ENCODE measurements at places on chromosomes 7 and 10. TPM values are rescaled to one million over a fixed set of nuclear protein-coding genes. Genes with fewer than 3 reads are reported as not detected.

- DNase-seq, result no peak
Observed at GRCh38 chr7:129191272-129191671, 2.8 kb downstream of the SMO start.

DNA sequence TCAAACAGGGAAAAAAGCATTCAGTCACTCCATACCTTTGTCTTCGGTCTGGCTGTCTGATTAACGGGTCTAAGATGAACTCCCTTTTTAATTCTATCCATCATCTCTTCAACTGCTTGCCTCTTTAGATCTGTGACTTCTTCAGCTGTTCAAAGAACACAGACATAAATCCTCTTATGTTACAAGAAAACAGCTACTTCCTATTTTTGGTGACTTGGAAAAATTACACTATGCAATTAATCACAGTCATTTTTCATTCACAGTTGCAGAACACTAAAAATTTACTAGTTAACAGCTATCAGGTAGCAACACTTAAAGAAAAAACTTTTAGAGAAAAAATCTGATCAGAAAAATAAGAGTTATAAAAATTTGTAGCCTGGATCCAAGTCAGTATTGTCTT, 66.0 kb downstream of the ENO4 start:
- DNase-seq, result no peak

The PRF1 gene
- 1.3 TPM for total RNA-seq

- DNase-seq, result no peak
Observed at GRCh38 chr10:110437351-110437605, 60.4 kb upstream of the DUSP5 start.

The TMEM229A gene
- 0.22 TPM for total RNA-seq

DNA sequence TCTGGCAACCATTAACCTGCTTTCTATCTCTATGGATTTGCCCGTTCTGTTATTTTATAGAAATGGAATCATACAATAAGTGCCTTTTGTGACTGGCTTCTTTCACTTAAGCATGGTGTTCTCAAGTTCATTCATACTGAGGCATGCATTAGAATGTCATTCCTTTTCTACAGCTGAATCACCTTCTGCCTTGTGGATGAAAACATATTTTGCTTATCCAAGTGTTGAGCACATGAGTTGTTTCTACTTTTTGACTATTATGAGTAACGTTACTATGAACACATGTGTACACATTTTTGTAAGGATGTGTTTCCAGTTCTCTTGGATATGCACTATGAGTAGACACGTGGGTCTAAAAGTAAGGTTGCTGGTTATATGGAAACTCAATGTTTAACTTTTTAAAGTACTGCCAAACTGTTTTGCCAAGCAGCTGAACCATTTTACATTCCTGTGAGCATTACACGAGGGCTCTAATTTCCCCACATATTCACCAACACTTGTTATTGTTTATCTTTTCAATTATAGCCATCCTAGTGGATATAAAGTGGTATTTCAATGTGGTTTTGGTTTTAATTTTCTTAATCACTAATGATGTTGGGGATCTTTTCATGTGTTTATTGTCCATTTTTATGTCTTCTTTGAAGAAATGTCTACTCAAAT, 241.3 kb downstream of the FANK1 start:
- no peak for DNase-seq

DNA sequence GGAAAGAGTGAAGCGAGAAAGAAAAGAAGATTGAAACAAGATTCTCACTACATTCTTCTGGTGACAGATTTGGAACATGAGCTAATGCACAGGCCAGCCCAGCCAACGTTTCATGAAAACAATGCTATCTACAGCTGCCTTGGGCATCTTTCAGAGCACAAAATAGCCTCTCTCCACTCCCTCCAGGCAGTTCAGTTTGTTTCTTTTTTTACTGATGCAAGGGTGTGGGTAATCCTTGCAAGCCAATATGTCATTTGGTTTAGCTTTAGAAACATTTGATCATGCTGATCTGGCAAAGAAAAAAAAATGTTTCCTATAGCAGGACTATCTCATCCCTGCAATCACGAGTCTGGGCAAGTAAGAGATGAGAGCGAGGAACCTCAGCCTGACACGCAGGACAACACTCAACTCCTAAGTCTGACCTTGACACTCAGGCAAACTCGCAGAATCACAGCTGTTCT, 35.9 kb downstream of the SVIL start:
- DNase-seq, result peak; percentile 69

GRCh38 chr7:134828361-134828760, 48.9 kb downstream of the CALD1 start:
- DNase-seq, result no peak

DNA sequence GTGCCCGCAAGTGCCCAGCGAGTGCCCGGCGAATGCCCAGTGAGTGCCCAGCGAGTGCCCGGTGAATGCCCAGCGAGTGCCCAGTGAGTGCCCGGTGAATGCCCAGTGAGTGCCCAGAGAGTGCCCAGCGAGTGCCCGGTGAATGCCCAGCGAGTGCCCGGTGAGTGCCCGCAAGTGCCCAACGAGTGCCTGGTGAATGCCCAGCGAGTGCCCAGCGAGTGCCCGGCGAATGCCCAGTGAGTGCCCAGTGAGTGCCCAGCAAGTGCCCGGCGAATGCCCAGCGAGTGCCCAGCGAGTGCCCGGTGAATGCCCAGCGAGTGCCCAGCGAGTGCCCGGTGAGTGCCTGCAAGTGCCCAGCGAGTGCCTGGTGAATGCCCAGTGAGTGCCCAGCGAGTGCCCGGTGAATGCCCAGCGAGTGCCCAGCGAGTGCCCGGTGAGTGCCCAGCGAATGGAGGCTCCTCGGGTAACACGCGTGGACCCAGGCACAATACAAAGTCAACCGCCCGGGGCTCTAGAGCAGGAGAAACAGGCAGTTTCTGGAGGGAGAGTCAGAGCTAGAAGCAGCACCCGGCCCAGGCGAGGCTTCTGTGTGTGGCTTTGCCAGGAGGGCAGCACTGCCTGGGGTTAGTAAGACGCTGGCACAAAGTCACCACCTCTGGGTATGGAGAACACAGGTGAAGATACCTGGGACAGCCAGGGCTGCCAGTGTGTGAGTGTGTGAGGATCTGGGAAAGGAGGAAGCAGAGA, 38.2 kb upstream of the CFAP46 start:
- no peak for DNase-seq

DNA sequence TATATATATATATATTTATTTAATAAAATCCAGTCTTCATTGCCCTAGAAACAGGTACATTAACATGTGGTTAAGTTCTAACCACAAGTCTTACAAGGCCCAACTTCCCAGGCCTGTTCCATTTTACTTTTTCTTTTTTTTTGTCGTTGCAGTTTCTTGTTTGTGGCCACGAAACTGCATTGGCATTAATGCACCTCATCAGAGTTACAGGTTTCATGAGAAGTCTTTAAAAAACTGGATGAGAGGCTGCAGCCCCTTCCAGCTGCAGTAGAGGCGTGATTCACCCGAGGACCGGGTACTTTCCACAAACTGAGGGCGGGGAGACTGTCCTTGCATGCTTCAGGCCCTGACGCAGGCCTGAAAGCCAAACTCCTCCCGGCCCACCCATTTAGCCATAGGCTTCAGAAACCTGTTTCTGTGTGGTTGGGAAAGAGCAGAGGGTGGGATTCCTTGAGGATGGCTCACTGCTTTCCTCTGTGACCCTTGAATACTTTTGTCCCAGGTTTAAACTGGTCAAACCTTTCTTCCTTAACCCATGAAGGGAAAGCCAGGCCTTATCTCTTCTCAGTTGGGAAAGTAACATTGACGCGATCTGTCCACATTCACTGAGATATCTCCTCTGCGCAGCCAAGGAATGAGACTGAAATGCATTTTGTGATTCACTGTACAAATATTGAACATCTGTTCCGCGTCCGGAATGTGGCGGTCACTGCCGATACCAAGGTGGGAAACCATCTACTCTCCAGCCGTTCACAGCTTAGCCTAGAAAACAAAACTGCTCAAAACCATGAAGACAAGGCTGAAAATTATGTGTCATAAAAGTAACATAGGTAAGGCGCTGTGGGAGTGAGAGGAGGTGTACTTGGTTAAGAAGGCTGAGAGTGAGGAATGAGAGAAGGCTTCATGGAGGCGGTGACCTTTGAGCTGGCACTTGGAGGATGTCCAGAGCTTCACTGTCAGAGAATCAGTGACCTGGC, 311.7 kb downstream of the GATA3 start:
- peak; percentile 40 for DNase-seq

- DNase-seq, result no peak
Observed at GRCh38 chr7:83791737-83792136, 142.8 kb upstream of the SEMA3E start.

DNA sequence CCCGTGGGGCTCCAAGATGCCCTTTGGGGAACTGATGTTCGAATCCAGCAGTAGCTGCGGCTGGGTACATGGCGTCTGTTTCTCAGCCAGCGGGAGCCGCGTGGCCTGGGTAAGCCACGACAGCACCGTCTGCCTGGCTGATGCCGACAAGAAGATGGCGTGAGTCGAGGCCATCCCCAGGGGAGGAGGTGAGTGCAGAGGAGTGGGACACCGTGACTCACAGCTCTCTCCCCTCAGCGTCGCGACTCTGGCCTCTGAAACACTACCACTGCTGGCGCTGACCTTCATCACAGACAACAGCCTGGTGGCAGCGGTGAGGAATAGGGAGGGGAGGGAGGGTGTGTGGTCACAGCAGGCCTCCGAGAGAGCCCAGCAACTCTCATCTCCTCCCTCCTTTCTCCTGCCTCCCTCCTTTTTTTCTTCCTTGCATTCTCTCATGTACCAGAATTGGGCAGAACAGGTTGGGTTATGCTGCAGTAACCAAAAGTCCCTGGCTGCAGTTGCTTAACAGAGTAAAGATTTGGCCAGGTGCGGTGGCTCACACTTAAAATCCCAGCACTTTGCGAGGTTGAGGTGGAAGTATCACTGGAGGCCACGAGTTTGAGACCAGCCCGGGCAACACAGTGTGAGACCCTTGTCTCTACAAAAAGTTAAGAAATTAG, 16.5 kb downstream of the ARPC1B start:
- no peak for DNase-seq

GRCh38 chr7:117067340-117067739, 114.0 kb downstream of the ST7 start:
- no peak for DNase-seq

GRCh38 chr10:132690821-132691610, 94.9 kb downstream of the NKX6-2 start:
- DNase-seq, result peak; percentile 34

DNA sequence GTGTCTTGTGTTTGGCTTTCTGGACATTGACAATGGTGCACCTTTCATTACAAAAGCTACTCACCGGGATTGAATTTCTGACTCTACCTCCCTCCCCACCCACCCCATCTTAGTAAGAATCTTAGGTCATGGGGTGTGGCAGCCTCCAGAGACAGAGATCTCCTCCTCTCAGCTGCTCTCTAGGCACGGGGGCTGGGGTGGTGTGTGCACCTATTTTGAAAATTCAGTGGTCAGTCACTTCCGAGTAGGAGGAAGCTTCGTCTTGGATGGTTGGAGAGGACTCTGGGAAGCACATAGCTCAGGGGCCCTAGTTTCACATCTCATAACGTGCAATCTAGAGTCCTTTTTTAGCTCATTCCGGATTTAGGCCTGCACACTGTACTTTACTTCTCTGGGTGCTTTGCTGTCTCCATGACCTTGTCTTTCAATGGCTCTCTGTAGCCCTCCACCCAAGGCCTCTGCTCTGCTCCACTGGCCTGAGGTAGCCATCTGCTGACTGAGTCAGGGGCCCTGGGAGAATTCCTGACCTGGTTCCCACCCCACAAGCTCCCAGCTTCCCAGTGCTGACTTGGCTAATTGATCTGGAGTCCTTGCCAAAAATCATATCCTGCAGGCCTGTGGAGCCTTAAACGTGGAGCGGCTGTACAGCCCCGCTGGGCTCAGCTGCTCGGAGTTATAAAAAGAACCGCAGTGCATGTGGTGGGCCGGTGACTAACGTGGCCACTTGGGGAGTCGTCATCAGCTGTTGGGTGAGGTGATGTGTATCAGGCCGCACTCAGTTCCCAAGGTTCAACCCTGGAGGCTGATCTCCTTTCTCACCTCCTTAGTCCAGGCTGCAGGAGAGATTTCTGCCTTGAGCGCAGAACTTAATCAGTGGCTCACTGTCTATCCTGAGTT, 19.3 kb upstream of the ADAMTS14 start:
- peak; percentile 68 for DNase-seq

DNA sequence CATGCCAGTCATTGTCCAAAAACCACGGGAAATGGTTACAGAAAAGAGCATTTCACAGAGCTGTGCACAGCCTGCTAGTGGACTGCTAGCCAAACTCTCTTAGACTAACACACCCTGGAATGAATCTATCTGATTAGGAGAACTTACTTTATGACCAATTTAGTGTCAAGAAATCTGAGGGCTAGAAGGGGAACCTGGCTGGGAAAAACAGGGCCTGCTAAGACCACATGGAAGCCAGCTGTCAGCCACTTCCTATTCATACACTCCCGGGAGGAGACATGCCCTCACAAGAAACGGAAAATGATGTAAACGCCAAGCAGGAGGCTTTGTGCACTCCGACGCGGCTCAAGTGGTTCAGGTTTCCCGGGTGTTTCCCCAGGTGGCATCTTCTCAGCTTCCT, 54.8 kb downstream of the MPP7 start:
- peak; percentile 52 for DNase-seq

DNA sequence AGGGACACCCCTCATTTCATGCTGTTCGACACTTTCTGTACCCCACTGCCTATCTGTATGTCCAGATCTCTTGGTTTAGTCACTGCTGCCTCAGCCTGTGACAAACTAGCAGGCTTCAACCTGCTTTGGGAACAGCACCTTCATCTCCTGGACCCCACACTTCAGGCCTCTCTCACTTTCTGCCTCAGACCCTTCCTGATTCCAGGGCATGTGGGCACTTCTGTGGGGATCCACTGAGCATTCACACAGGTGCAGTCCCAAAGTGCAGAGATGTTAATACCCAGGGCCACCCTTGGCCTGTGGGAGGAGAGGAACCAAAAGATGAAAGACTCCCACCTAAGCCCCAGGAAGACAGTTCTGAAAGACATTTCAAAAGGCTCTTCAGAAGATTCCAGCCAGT, 29.4 kb upstream of the C10orf71 start:
- DNase-seq, result no peak

The STAG3 gene
- total RNA-seq, result not detected

The YKT6 gene
- total RNA-seq, result 52.7 TPM

The PLEKHA8 gene
- 3.8 TPM for total RNA-seq

- DNase-seq, result no peak
Observed at GRCh38 chr10:88106366-88106765, 242.9 kb downstream of the PTEN start.

GRCh38 chr10:128173386-128173785, 47.2 kb upstream of the MKI67 start:
- no peak for DNase-seq

- no peak for DNase-seq
Observed at GRCh38 chr10:26881600-26882331, 21.0 kb upstream of the ABI1 start.

The CLIP2 gene
- total RNA-seq, result 8.7 TPM

DNA sequence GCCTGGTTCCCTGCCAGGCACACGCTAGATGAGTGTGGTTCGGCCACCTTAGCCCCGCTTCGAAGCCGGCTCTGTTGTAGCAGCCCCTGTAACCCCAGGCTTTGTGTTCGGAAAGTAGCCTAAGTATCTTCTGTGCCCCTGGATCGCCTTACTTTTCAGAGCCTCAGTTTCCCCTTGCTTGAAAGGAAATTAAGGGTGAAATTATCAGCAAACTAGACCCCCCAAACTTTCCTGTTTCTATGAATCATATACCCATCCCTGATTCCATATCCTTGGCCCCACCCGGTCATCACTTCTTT, 312 bp downstream of the PDCD11 start:
- DNase-seq, result no peak

The VCL gene
- total RNA-seq, result 246 TPM

The FAM237B gene
- not detected for total RNA-seq

The CFAP70 gene
- 2.1 TPM for total RNA-seq

GRCh38 chr10:103125323-103126267, 67.5 kb downstream of the NT5C2 start:
- DNase-seq, result no peak

GRCh38 chr10:30231071-30231652, 117.9 kb downstream of the MTPAP start:
- no peak for DNase-seq

Data from right cardiac atrium (tissue), 5 donors.